Mammary epithelial cell (primary cell): ENCODE measurements at places on chromosomes 3 and 15.
A peak's percentile ranks its signal among the peaks of the same experiment; 100 is the strongest.

- no peak for DNase-seq
Observed at GRCh38 chr15:59203008-59203407, 3.6 kb upstream of the LDHAL6B start.

DNA sequence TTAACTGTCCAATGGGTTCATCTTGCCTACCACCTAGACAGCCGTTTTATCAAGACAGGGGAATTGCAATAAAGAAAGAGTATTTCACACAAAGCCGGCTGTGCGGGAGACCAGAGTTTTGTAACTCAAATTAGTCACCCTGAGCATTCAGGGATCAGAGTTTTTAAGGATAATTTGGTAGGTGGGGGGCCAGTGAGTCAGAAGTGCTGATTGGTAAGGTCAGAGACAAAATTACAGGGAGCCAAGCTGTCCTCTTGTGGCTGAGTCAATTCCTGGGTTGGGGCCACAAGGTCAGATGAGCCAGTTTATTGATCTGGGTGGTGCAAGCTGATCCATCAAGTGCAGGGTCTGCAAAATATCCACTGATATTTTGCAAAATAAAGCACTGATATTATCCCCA lies 29.9 kb upstream of the GPD1L start:
- no peak for DNase-seq

DNA sequence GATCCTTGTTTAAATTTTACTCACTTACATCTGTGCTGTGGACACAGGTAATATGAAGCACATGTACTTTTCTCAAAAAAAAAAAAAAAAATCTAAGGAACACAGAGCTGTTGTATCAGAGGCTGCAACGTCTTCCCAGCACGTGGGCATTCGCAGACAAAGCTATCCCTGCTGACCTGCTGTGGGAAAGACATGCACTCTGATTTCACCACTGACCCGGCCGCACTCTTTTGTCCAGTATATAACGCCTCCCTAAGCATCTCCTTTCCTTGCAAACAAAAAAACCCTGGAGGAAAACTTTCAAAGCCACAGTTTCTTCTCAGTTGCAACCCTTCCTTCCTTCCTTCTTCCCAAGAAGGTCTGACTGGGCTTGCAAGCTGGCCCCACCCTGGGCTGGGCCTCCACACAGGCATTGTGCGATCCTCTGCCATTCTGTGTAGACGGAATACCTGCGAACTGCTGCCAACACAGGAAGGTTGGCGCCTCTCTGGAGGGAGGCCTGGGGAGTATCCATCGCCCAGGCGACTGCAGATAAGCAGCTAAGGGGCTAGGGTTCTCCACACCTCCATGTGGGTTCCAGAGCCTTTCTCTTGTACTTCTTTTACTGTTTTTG lies 50.8 kb downstream of the SLC12A8 start:
- no peak for DNase-seq

DNA sequence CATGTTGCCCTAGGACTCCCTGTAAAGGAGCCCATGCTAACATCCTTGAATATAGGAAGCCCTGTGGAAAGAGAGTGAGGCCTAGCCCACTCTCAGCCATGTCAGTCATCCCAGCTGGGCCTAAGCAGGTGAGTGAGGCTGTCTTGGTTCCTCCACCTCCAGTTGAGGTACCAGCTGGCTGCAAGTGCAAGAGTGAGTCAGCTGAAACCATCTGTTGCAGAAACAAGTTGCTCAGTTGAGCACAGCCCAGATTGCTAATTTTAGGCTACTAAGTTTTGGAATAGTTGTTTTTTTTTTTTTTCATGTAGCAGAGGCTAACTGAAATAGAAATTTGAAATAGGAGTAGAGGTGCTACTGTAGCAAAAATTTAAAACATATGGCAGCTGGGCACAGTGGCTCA lies 43.7 kb upstream of the ADPGK start:
- peak; percentile 9 for DNase-seq

DNA sequence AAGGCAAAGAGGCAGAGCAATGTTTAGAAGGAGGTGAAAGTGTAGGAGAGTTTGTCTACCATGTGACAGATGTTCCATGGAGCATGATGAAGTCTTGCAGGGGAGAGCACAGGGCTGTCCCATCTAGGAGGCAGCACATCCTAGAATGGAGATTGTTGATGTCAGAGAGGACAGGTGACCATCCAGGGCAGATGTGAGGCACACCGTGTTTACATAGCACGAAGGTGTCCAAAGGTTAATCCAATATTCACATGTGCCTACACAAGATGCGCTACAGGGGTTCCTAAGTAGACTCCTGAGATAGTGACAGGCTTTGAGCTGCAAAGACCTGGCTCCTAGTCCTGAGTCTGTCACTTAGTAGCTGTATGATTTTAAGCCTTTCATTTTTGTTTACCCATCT lies 219.3 kb upstream of the SLCO3A1 start:
- DNase-seq = no peak

DNA sequence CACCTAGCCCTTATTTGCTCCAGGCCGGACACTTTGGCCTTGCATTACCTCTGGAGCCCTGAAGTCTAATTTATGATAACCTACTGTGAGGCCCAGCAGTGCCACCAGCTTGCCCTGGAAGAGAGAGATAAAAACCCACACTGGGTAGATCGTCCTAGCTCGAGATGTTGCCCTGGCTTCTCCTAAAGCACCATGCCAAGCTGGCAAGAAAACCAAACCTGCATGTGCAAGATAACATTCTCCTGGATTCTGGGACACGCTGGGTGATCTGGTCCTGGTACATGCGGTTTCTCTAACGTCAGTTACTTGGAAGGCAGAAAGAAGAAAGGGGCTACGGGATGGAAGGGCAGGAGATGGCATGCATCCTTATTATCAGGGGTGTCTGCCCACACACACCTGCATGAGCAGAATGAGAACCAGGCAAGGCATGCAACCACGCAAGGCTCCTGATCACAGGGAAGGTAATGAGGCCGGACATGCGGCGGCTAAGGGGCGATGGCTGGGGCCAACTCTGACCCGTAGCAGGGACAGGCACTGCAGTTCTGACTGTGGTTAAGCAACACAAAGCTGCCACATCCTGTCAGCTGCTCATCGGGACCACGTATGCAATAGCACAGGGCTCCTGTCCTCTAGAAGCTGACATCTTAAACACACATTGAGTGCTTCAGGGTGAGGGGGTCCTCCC lies 73.0 kb downstream of the OXNAD1 start:
- DNase-seq = no peak

DNA sequence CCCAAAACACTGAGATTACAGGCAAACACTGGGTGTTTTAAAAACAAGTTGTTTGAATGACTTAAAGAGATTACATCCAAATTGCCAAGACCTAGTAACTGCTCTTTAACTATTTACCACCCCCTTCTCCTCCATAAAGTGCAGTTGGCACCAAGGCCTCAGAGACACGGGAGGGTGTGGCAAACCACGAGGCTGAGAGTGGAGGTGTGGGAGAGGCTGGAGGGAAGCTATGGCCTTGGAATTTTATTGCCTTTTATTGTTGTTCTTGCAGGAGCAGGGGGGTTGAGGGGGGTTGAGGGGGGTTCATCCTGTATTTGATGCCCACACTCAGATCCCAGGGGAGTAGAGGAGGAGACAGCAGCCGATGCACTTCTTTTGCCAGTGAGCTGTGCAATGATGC lies 75.9 kb upstream of the CTDSPL start:
- DNase-seq = no peak

- no peak for DNase-seq
Observed at GRCh38 chr3:168152149-168152548, 56.4 kb upstream of the GOLIM4 start.

- no peak for DNase-seq
Observed at GRCh38 chr3:163708428-163708827, 1369.9 kb downstream of the SI start.

- no peak for DNase-seq
Observed at GRCh38 chr15:92655178-92655995, at the start of gene FAM174B. FAM174B (minus strand) TSS chr15:92655775.

GRCh38 chr3:157089455-157090221 lies 70.3 kb downstream of the CCNL1 start:
- DNase-seq = peak; percentile 35

- peak; percentile 89 for DNase-seq
Observed at GRCh38 chr15:83380059-83380458, 67.1 kb upstream of the SH3GL3 start.

- DNase-seq = no peak
Observed at GRCh38 chr3:159130108-159130507, 328.3 kb downstream of the MFSD1 start.

GRCh38 chr15:66763186-66764071 lies 61.4 kb downstream of the SMAD6 start:
- no peak for DNase-seq

GRCh38 chr3:126402666-126403302 lies 8.1 kb downstream of the CFAP100 start:
- DNase-seq = no peak

- DNase-seq = no peak
Observed at GRCh38 chr15:43702174-43702573, 8.5 kb downstream of the CKMT1A start.

- no peak for DNase-seq
Observed at GRCh38 chr3:16395212-16395611, 118.3 kb downstream of the RFTN1 start.

GRCh38 chr3:119664370-119664769 lies 4.0 kb upstream of the POPDC2 start:
- peak; percentile 31 for DNase-seq

GRCh38 chr15:51622604-51623370 lies at the start of gene DMXL2:
DMXL2 (minus strand) TSS chr15:51622771; CDS start chr15:51622545, 226 bp downstream.
- DNase-seq = peak; percentile 78

GRCh38 chr3:62446337-62446940 lies 73.1 kb upstream of the FEZF2 start:
- DNase-seq = no peak

DNA sequence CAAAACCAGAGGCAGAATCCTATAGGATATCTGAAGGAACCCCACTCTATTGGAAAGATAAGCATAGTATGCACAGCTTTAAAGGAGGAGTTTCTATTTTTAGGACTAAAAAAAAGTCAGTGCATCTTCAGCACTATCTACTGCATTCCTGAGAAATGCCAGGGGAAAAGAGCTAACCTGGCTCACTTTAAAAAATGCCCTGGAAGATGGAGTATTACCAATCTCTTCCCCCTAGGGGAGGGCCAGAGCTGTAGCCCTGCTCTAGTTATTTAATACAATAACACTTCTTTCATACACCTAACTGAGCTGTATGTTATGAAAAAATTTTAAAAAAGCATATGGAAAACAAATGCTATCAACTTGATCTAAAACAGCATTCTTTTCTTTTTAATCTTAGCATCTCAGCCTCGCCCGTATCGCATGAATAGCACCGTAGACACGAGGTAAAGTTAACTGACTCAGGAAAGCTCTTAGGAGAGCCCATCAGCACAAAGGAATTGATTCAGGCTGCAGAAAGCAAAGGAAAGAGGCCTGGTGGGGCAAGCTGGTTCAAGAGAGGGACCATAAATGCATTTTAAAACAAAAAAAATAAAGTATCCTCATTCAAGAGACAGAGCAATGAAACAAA lies 50.2 kb downstream of the TGM4 start:
- no peak for DNase-seq

- no peak for DNase-seq
Observed at GRCh38 chr15:63999177-63999576, 47.1 kb downstream of the DAPK2 start.

DNA sequence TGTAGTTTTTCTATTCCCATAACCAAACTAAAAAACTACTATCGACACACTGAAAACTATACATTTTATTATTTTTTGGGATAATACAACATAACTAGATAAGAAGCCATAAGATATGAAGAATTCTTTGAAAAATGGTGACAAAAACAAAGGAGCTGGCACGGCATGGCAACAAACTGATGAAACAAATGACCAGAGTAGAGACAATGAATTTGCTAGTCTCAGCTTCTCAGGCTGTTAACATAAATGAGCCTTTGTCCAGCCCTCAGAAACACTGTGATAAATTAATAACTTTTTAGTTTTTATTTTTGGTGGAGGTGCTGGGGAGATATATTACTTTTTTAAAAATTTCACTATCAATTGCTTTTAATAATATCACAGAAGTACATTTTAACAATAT lies 100.7 kb downstream of the SMARCC1 start:
- no peak for DNase-seq

DNA sequence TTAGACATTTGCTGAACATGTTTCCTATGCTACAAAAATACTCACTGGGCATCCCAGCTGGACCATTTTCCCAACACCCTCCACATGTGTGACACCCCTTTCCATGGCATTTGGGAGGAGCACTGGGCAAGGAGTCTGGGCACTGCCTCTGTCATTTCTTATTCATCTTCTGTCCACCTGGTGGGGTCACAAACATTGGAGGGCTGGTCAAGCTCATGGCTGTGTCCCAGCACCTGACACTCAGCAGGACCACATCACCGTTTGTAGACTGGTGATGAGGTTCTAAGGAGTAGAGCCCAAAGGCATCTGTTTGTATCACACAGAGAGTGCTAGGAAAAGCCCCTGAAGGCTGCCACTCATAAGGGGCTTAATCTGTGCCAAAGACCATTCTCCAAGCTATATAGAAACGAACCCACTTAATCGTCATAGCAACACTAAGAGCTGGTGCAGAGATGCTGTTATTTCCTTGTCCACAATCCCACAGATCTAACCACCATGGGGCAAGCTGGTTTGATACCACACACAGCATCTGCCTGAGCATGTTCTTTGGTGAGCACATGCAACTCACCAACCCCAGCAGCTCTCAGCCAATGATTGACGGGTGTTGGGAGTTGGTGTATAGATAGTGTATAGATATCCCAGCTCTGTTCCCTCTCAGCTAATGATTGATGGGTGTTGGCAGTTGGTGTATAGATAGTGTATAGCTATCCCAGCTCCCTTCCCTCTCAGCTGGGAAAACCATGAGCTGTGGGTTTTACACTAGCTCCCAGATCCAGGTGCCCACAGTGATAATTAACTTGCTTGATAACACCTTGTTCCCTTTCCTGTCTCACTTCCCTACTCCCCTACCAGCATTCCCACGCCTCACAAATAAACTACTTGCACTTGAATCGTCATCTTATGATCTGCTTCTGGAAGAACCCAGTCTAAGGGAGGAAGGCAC lies 42.7 kb upstream of the ATP2B2 start:
- peak; percentile 32 for DNase-seq

DNA sequence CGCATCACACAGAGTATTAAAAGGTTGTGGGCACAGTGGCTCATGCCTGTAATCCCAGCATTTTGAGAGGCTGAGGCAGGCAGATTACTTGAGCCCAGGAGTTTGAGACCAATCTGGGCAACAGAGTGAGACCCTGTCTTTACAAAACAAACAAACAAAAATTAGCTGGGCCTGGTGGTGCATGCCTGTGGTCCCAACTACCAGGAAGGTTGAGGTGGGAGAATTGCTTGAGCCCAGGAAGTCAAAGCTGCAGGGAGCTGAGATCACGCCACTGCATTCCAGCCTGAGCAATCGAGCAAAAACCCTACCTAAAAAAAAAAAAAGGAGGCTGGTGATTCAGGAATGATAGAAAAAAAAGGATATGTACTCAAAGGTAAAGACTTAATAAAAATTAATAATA lies 28.2 kb upstream of the ST6GAL1 start:
- no peak for DNase-seq

DNA sequence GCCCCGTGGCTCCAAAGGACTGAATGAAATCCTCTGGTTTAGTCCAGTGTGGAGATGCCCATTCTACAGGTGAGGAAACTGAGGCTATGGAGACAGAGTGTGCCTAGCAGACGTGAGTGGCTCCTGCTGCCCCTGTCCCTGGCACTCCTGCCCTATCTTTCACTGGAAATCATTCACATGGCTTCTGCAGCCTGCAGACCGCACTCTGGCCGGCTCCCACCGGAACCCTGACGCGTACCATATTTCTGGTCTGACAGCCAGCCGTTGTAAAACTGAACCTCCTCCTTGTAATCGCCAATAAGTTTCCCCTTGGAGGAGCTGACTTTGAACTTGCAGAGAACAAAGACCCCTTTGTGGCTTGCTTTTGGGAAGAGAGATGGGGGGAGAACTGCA lies 136.5 kb downstream of the CHSY1 start:
- no peak for DNase-seq

- no peak for DNase-seq
Observed at GRCh38 chr15:34331809-34332208, 5.8 kb downstream of the SLC12A6 start.
